NCI-H748 treated with DMSO at 0.1 percent for 48 hours (cell line): ENCODE measurements at places on chromosomes 2 and 18.

DNA sequence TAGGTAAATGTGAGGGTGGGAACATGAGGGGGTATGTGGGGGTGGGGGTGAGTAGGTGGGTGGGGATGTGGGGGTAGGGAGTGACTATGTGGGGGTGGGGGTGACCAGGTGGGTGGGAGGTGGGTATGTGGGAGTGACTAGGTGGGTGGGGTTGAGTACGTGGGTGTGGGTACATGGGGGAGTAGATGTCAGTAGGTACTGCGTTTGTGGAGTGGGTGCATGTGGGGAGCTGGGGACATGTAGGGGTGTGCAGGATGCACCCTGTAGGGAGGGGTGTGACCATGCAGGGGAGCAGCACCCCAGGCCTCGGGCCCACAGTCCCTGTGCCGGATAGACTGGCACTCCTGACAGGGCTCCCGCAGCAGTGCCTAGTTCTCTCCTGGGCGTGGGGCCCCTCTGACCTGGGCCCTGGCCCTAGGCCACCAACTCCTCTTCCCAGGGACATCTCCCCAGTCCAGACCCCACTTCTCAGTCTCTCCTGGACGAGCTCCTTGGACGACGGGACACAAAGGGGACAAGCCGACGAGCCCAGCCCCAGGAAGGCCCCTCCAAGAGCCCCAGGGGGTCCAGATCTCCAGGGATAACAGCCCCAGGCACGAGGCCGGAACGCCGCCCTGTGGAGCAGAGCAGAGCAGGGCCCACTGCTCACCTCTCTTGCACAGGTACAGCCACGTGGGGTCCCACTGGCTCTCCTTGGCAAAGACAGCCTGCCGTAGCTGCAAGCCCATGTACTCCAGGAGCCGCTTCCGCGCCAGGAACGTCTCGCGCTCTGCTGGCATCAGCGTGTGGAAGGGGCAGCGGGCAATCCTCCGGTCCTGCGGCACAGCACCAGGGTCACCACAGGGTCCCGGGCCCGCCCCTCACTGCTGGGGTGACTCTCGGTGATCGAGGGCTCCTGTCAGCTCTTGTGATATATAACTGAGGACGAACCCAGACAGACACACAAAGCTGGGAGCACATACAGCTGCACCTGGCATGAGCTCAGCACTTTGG, 58.2 kb downstream of the ANKMY1 start:
- no peak for DNase-seq

DNA sequence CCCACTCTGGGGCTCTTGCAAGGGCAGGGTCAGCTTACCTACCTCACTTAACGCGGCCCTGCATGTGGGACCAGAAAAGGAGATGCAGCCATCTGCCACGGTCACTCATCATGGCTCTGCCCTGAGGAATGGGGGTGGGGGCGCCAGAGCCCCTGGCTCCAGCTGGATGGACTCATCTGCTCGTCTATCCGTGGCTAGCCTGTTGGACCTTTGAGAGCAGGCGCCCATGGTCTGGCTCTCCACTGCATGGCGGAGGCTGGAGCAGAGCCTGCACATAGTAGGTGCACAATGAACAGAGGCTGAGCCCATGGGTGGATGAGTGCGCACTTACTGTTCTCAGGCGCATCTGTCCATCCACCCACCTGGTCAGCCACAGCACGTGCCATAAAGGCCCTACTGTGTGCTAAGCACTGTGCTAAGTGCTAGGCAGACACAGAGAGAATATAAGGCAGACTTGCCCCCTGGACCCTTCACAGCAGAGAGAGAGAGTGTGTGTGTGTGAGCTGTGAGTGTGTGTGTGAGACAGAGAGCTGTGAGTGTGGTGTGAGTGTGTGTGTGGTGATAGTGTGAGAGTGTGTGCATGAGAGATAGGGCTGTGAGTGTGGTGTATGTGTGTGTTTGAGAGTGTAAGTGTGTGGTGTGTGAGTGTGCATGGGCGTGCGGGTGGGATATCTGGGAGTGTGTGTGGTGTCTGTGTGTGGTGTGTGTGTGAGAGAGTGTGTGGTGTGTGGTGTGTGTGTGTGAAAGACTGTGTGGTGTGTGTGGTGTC, 151.3 kb downstream of the TFCP2L1 start:
- no peak for DNase-seq

- no peak for DNase-seq
Measured at GRCh38 chr2:144671695-144672455, 152.0 kb upstream of the ZEB2 start.

GRCh38 chr2:81324046-81324445, 1019.5 kb upstream of the LRRTM1 start:
- DNase-seq = no peak
